ENCODE measurements at places on chromosomes 4 and X.

DNA sequence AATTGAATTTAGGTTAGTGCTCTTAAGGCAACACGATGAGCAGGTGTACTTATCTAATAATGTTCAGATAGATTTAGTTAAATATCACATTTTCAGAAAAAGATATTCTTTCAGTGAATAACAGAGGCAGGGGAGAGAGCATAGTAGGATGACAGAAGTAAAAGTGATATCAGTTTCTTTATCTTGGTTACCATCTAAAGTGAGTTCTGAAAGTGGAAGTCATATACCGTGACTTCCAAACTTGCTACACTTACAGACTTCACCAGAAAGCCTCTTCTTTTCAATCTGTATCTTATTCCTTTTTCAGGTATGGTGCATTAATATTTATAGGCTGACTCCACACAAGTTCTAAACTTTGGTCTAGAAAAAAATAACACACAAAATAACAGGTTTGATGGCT, 124.9 kb downstream of the POU4F2 start:
- DNase-seq = no peak

GRCh38 chr4:12126474-12126873, 697.8 kb upstream of the HS3ST1 start:
- no peak for DNase-seq

GRCh38 chrX:69216911-69217310, 51.7 kb upstream of the PJA1 start:
- DNase-seq = no peak

DNA sequence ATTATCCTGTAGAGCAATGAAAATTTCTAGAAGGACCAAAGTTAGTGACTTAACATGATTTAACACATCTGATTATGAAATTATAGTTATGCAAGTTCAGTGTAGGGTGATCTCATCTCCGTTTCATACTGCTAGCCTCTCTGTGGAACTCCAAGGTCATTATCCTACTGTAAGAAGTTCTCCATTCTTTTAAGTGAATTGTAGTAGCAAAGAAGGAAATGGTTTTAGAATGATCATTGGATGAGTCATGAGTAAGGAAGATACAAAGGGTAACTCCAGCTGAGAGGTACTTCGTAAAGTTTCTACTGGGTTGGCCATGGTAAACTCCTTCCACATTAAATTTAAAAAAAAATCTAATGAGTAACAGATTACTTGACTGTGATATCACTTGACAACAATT, 215.0 kb upstream of the GIMD1 start:
- DNase-seq = peak; percentile 82

- peak; percentile 84 for DNase-seq
Observed at GRCh38 chr4:76950956-76951671, 1.6 kb downstream of the SEPTIN11 start.
